ENCODE measurements at places on chromosomes 7 and 10. TPM values are rescaled to one million over a fixed set of nuclear protein-coding genes. Genes with fewer than 3 reads are reported as not detected.

The PGAM1 gene
- 330 TPM for total RNA-seq

The TMEM225B gene
- total RNA-seq = 0.21 TPM

The PNLIPRP3 gene
- not detected for total RNA-seq

The VIPR2 gene
- total RNA-seq = 10.8 TPM

The GTF2IRD1 gene
- total RNA-seq = 29.9 TPM

The SMC3 gene
- 26.0 TPM for total RNA-seq

The DLG5 gene
- total RNA-seq = 14.3 TPM

The RBM48 gene
- total RNA-seq = 11.3 TPM

The RGS10 gene
- 4.2 TPM for total RNA-seq

The BCL7B gene
- total RNA-seq = 78.5 TPM

The GRM8 gene
- not detected for total RNA-seq

The CPXM2 gene
- 4.9 TPM for total RNA-seq

The SRRM3 gene
- 25.2 TPM for total RNA-seq

- no peak for DNase-seq
These were observed 113.7 kb downstream of the LRMDA start for GRCh38 chr10:75544993-75545706.

- no peak for DNase-seq
These were observed 128.2 kb downstream of the AKR1D1 start for GRCh38 chr7:138204285-138204981.

DNA sequence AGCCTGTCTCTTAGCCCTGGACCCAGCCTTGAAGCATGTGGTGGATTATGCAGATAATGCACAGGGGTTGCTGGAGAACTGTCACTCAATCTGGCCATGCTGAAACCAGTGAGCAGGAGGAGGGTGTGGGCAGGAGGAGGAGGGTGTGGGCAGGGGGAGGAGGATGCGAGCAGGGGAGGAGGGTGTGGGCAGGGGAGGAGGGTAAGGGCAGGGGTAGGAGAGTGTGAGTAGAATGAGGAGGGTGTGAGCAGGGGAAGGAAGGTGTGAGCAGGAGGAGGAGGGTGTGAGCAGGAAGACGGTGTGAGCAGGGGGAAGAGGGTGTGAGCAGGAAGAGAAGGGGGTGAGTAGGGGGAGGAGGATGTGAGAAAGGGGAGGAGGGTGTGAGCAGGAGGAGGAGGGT is 18.8 kb downstream of the CAMK2B start:
- no peak for DNase-seq

- DNase-seq = no peak
These were observed 348.3 kb upstream of the AKR1E2 start for GRCh38 chr10:4477664-4478063.

DNA sequence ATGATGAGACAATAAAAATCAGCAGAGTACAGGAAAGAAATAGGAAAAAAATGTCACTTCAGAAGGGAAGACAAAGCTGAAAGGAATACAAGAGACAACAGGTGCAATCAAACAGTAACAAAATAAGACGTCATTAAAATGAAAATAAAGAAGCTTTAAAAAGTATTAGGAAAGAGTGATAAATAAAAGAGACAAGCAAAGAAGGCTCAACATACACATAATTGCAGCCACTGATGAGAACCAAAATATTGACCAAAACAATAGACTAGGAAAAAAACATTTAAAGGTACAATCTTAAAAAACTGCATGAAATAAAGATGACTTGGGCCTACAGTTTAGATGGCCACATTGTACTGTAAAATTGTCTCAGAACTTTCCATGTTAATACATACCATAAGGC is 160.5 kb upstream of the MINDY3 start:
- DNase-seq = no peak

- no peak for DNase-seq
These were observed 12.5 kb upstream of the ST7 start for GRCh38 chr7:116940689-116941370.

DNA sequence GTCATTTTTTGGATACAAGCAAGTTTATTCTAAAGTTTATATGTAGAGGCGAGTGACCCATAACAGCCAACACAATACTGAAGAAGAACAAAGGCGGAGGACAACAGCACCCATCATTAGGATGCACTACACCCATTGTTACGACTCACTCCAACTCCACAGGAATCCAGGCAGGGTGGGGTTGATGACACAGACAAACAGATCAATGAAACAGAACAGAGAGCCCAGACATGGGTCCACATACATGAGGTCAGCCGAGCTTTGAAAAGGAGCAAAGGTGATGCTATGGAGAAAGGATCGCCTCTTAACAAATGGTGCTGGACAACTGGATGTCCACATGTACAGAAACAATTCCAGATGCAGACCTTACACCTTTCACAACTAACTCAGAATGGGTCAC is 426.4 kb downstream of the PTPRN2 start:
- no peak for DNase-seq

GRCh38 chr10:79208251-79208983 is 138.9 kb upstream of the PPIF start:
- DNase-seq = no peak

- no peak for DNase-seq
These were observed 75.7 kb downstream of the VPS41 start for GRCh38 chr7:38833329-38833728.

DNA sequence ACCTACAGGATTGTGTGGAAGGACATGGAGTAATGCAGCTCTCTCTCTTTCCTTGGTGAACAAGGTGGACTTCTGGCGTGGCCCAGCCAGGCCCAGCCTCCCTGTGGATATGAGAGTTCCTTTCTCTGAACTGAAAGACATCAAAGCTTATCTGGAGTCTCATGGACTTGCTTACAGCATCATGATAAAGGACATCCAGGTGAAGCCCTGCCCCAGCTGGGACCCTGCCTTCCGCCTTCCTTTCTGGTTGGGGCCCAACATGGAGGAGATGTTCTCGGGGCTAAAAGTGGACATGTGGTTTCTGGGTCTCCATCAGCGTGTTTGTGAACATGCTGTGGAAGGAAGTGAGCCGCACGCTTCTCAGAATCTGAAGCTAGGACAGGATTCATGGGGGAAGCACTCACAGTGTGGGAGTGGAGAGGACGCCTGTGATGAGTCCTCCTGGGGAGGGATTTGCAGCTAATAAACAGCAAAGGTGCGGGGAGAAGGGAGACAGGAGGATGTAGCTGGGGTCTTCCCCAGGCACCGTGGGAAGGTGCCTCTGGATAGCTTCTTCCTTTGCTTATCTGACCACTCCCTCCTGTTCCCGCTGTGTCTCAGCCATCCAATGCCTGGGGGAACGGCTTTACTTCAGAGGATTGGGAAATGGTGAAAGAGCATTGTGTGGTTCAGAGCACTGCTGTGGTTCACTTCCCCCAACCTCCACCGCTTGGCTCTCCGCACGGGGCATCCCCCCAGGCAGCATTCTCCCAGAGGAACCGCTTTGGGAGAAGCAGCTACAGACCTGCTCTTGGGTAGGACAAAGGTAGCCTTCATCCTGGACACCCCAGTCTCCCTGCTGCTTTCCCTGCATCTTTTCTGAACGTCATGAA is 5.5 kb downstream of the CPA5 start:
- DNase-seq = no peak

DNA sequence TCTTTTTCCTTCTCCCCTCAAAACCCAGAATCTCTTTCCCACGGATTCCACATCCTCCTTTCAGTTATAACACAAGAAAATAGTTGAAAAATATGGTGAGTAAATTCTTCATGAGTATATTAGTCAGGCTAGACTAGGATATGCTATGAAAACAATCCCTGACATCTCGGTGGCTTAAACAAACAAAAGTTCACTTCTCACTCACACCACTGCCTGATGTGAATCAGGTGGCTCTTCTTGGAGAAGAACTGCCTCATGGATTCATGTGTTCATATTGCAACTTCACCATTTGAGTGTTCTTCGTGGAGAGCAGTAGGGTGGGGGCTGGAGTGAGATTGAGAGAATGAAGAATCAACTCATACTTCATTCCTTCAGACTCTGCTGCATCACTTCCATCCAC is 204.1 kb downstream of the PHF14 start:
- DNase-seq = no peak

- DNase-seq = peak; percentile 42
These were observed at the start of gene TCERG1L for GRCh38 chr10:131311661-131312477. TSS of gene TCERG1L (minus strand) at chr10:131311721. CDS start at chr10:131311635, 86 bp downstream.

GRCh38 chr10:83375274-83375673 is 764.0 kb upstream of the GHITM start:
- no peak for DNase-seq

- DNase-seq = peak; percentile 9
These were observed 449.6 kb downstream of the GRM8 start for GRCh38 chr7:126803060-126803665.

GRCh38 chr10:111076682-111077478 is at the start of gene ADRA2A:
TSS of gene ADRA2A (plus strand) at chr10:111077029. CDS start at chr10:111077997, 968 bp downstream.
- DNase-seq = peak; percentile 73

- DNase-seq = no peak
These were observed 114.5 kb upstream of the INHBA start for GRCh38 chr7:41817386-41817785.

DNA sequence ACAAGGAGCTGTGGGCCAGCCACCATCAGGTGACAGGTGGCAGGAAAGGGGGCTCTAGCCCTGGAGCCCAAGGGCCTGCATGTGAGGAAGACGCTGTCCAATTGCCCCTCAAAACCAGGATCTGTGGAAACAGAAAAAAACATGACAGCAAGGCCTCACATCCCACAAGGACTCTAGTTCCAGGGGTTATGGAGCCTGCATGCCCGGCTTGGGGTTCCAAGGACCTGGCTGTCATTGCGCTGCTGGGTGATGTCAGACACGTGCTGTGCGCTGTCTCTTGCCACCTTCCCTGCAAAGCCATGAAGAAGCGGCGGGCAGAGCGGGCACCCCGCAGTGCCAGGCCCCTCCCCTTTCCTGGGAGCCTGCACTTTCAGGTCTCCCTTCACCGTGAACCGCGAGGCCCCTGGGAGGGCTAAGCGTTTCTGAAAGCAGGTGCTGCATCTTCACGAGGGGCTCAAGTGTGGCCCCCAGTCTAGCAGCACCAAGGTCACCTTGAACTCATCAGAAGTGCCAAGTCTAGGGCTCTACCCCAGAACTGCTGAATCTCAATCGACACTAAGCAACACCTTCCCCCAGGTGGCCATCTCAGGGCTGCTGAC is 15.1 kb upstream of the CRYGN start:
- DNase-seq = no peak

- no peak for DNase-seq
These were observed 29.2 kb downstream of the FAM3C start for GRCh38 chr7:121366852-121367431.

GRCh38 chr7:137952426-137952805 is 49.5 kb downstream of the CREB3L2 start:
- no peak for DNase-seq

DNA sequence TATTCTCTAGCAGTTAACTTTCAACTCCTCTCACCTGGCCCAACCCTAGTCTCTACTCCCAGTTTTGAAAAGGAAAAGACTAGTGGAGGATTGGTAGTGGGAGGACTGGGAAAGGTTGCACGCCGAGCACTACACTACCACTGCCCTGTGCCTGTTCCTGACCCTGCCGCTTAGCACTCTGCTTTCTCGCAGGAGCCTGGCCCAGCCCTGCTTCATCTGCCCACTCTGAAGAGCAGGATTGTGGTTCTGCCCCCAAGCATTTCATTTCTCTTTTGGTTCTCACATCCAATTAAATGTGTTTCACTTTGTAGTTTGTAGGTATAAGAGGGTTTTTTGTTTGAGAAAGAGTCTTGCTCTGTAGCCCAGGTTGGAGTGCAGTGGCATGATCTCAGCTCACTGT is 31.5 kb upstream of the RBM20 start:
- DNase-seq = no peak

GRCh38 chr7:25408876-25409275 is 180.6 kb upstream of the NPVF start:
- DNase-seq = no peak

- DNase-seq = no peak
These were observed 8.4 kb upstream of the LGI1 start for GRCh38 chr10:93749218-93749799.

DNA sequence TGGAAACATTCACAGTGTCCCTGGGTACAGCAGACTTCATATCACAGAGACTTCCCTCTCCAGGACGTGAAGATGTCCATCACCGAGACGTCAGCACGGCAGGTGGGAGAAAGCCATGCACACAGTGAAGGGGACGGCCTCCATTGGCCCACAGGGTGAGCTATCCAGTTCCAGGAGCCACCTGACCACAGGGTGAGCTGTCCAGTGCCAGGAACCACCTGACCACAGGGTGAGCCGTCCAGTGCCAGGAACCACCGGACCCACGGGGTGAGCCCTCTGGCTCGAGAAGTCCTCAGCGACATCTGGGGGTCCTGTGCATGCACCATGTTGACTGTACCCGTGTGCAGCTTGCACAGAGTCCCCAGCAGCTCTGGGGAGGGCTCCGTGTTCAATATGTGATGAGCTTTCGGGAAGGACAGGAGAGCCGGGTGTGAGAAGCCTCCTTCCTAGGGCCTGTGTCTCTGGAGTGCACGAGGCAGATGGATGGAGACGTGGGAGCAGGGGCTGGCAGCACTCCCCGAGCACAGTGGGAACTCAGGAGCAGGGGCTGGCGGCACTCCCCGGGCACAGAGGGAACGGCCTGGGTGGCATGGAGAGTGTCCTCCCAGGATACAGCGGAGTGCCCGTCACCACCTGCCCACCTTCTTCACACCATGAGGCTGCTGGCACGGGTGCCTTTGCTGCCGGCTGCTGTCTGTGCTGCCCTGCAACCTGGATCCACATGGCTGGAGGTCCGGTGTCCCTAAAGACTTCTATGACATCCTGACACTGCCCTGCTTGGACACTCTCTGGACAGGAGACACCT is 616.2 kb downstream of the DNAJB6 start:
- DNase-seq = no peak

DNA sequence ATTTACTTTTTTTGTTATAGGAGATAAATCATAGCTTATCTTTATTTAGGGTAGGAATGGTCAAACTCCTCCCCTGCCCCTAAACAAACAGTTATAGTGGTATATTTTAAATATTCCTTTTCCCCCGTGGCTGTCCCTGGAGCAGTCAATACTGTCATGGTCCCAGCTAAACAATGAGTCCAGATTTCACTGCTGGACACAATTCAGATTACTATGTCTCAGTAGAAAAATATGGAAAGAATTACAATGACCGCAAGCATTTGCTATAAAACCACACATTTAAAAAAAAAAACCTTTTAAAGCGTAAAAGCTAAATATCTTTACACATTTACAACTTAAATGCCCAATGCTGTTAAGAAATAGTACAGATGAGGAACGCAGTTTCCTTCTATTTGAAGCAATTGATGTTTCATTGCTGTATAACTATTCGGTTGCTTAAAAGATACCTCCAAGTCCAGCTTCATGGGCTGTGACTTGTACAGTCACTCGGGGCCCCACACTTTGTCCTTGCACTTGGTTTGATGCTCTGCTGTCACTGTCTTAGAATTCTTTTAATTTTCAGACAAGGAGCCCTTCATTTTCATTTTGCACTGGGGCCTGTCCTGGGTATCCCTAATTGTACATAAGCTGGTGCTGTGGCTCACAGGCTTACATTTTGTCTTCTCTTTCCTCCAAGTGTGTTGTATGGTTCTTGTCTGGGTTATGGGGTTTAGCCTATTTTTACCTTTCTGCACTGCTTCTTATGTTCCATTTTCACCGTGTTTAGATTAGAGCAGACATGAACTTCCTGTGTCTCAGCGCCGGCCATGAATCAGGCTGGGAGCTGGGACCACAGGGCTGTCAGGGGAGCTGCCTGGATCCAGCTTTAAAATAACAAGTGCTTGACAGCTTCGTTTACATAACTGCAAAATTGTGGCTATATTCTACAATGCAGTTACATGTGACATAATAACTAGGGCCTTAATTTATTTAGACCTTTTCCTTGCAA is 530.2 kb upstream of the FZD8 start:
- no peak for DNase-seq

GRCh38 chr10:75331081-75331480 is 70.5 kb downstream of the ZNF503 start:
- no peak for DNase-seq

- peak; percentile 59 for DNase-seq
These were observed at the start of gene NPTX2 for GRCh38 chr7:98617051-98617959. TSS of gene NPTX2 (plus strand) at chr7:98617285. CDS start at chr7:98617462, 177 bp downstream.

- DNase-seq = no peak
These were observed 49.9 kb upstream of the UCN3 start for GRCh38 chr10:5314840-5315239.

Data from right cardiac atrium (tissue), 5 donors.